ENCODE measurements at places on chromosomes 7 and 10.
A peak's percentile ranks its signal among the peaks of the same experiment; 100 is the strongest.

GRCh38 chr10:17751781-17752445, at the start of gene TMEM236:
Gene TMEM236 (plus strand): TSS chr10:17752201. CDS start chr10:17752296, 95 bp downstream.
- peak; percentile 22 for DNase-seq

- DNase-seq = no peak
These were observed 40.0 kb downstream of the FANK1 start for GRCh38 chr10:125936331-125936730.

- DNase-seq = no peak
These were observed 25.1 kb downstream of the SGCE start for GRCh38 chr7:94630855-94631254.

- DNase-seq = peak; percentile 77
These were observed 166.8 kb upstream of the HABP2 start for GRCh38 chr10:113386005-113386404.

DNA sequence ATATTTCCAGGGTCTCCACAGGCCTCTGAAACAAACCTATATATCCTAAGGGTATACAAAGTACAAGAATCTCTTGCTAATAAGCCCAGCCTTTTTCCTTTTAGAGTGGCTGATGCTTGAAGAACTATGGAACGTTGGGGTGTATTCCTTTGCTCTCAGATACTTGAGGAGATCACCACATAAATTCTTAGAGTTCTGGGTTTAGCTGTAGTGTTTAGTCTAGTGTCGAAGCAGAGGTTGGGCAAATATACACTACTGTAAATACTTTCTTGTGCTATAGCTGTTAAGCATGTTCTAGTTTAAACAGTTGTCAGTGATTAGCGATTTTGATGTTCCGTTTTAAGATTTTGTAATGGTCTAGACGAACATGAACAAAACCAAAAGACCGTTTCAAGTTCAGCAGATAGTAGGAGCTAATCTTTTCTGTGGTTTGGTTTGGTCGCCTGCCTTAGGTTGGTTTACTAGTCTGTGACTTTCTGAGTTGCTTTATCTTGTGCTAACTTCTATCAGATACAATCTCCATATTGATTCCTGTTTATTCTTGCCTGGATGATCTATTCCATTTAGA, 229.6 kb downstream of the NSUN6 start:
- no peak for DNase-seq

GRCh38 chr10:22226599-22226998, 8.8 kb upstream of the EBLN1 start:
- no peak for DNase-seq

GRCh38 chr10:7075851-7076250, 335.0 kb downstream of the SFMBT2 start:
- no peak for DNase-seq

- DNase-seq = peak; percentile 94
These were observed 12.4 kb downstream of the CPA5 start for GRCh38 chr7:130356876-130357611.

GRCh38 chr10:118638680-118639079, 43.2 kb upstream of the PRLHR start:
- DNase-seq = no peak
